ENCODE measurements at places on chromosomes 11 and 22.

- DNase-seq, result no peak
Measured at GRCh38 chr11:1235901-1236315, 13.0 kb downstream of the MUC5B start.

GRCh38 chr11:13210424-13210823 lies 67.2 kb upstream of the BMAL1 start:
- no peak for DNase-seq

DNA sequence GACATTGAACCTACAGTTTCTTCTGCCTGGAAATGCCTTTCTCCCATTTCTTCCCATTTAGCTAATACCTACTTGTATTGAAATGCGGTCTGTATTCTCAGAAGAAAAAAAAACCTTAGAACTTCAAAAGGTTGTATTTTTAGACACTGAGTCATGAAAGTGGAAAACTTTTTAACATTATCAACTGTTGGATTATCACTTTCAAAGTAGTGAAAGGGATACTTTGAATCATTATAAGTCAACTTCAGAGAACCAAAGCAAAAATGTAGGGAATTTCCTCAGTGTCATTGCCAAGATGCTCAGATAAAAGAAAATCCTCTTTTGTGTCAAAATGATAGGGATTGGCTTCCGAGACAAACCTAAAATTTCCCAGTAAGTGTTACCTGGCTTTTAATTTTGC lies 6.6 kb downstream of the HOATZ start:
- no peak for DNase-seq

GRCh38 chr22:24330636-24331035 lies 60.0 kb downstream of the SPECC1L start:
- DNase-seq, result no peak

DNA sequence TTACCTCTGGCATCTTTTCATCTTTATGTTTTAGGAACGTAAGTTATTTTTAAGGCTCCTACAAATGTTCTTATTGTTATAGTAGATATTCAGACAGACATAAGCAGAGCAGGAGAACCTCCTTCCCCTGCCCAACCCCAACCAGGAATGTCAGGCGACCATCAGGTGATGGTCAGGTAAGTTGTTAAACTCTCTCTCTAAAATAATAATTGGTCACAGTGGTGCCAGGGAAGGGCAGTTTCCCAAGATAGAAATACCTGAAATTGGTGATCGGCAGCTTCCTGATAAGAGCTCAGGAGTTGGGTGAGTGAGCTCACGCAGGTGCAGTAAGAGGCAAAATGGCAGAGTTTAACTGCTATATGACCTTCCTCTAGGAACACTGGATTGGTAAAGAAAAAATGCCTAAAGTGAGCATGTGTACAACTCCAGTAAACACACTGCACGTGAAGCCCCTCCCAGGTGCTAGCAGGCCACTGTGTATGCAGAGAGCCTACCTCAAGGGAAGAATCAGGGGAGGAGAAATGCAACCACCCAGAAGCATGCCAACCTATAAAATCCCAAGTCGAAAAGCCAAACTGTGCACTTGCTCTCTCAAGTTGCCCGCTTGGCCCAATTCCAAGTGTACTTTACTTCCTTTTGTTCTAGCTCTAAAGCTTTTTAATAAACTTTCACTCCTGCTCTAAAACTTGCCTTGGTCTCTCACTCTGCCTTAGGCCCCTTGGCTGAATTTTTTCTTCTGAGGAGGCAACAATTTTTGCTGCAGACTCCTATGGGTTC lies 273.9 kb downstream of the SBF2 start:
- DNase-seq, result no peak

DNA sequence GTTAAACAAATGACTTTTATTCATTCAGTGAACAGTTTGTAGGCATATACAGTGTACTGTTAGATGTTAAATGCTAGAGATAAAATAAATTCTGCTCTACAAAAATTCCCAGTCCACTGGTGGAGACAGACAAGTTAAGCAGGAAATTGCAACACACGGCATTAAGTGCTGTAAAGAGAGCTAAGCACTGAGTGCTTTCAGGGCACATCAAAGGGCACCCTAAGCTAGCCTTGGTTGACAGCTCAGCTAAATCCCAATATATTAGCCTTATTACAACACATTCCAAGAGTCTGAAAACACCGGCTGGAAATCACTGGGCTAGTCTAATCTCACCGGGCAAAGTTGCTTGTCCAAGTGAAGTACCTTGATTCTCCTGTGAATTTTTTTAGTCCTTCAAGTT lies 55.1 kb downstream of the NOX4 start:
- no peak for DNase-seq

- no peak for DNase-seq
Measured at GRCh38 chr11:61514050-61514917, 5.7 kb downstream of the LRRC10B start.

- no peak for DNase-seq
Measured at GRCh38 chr11:94330789-94331188, 26.4 kb downstream of the IZUMO1R start.

DNA sequence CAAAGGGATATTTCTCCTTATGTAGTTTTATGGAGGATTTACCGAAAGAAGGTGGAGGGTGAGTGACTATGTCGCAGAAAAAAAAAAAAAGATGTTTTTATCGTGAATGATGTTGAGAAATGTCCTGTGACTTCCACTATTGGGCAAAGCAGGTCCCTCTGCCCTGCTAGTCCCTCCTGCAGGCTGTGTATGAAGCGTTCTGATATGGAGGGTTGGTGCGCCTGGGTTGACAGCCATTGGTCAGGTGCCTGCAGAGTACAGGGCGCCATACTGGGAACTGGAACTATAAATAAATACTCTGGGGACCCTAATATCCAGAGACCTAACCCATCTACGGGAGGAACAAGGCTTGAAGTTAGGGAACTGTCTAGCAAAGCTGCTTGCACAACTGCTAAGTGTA lies 1.5 kb downstream of the IL17RA start:
- DNase-seq, result no peak

DNA sequence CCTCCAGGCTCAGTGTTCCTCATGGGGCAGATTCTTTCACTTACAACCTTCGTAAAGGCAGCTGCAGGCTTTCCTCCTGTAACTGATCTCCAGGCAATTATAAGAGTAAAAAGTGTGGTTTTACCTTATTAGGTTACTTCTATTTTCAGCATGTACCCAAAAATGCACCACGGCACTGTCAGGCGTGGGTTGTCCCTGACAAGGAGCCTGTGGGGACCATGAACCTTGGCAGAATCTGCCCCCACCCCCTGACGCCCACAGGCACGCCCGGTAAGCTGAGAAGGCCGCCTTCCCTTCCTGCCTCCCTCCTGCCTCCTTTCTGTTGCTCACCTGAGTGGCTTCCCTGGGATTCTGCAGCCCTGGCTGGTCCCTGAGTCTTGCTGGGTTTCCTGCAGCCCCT lies 1383.3 kb downstream of the TBC1D22A start:
- DNase-seq, result no peak

GRCh38 chr11:19777377-19778102 lies 64.9 kb downstream of the NAV2 start:
- DNase-seq, result no peak

- DNase-seq, result no peak
Measured at GRCh38 chr11:117099696-117100095, 1.5 kb upstream of the SIK3 start.

- DNase-seq, result no peak
Measured at GRCh38 chr11:87281496-87281895, 243.8 kb downstream of the TMEM135 start.

- no peak for DNase-seq
Measured at GRCh38 chr11:117824571-117825537, at the start of gene FXYD2. TSS of gene FXYD2 (minus strand) at chr11:117824744. CDS start at chr11:117824678, 66 bp downstream.

DNA sequence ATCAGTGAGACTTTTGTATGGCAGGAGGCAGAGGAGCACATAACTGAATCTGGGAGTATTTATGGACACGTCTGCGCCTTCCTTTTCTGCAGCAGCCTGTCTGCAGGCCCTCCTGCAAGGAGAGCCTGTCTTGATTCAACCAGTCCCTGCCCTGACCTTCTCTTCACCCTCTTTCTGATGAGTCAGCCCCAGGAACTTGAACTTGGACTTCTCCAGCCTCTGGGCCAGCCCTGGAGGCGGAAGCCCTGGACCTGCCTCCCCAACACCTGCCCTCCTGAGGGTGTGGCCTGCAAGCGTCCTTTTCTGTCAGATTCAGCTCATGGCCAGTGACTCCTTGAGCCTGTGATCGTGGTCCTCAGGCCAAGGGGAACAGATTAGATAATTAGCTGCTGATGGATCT lies 20.0 kb downstream of the DAGLA start:
- no peak for DNase-seq

DNA sequence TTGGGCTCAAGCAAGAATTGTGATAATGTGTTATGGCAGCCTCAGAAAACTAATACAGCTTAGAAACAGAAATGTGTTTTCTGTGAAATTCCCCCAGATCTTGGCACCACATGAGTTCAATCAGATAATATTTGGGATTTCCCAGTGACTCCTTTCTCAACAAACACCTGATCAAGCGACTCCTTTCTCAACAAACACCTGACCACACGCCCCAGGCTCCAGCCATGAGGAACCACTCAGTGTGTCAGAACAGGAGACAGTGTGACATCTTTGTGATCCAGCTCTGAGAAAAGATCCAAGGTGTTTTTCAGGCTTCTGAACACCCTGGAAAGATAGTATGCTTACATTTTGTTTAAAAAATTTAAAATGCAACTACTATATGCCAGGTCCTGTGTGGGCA lies 1.9 kb upstream of the UVRAG start:
- no peak for DNase-seq

DNA sequence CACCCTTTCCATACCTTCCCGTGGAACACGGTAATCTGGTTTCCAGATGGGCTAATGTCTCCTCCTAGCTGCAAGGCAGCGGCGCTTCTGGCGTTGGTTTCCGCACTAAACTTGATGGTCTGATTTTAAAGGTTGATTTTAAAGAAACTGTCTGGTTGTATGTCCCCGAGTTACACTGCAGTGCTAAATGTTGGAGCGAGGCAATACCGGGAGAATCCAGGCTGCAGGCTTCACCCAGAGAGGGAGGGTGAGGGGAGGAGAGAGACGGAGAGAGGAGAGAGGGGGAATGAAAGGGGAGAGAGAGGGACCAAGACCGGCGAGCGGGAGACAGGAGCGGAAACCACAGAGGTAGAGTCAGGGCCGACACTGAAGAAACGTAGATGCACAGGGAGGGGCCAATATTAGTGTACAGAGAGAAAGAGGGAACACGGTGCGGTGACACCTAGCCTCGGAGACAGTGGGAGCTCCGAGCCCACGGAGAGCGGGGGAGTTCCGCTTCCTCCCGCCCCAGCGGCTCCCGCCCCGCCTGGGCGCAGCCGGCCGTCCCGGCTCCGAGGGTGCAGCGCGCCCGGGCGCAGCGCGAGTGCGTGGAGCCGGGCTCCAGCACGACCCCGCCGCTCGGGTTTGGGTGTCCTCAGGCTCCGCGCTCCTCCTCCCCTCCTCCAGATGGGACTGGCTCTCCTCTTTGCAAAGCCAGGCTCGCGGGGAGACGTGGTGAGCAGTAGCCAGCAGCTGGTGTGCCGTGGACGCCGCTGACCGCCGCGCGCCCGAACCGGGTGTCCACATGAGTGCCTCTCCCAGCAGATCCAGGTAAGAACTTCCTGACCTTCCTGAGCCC lies 71.9 kb upstream of the GRAMD1B start:
- DNase-seq, result no peak

DNA sequence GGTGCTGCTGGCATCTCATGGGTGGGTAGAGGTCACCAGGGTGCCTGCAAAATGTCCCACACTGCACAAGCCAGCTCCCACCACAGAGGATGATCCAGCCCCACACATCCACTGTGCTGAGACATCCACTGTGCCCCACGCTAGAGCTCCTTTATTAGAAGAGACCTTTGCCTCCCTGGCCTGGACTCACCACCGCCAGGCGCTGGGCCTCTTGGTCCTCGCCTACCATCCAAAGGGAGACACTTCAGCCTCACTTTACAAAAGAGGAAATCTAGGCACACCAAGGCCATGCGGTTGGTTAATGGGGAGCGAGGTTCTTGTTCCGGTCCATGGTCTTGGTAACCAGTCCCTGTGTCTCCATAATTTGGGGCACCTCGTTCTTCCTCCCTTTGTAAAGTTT lies 3.4 kb upstream of the ANO1 start:
- DNase-seq, result no peak

DNA sequence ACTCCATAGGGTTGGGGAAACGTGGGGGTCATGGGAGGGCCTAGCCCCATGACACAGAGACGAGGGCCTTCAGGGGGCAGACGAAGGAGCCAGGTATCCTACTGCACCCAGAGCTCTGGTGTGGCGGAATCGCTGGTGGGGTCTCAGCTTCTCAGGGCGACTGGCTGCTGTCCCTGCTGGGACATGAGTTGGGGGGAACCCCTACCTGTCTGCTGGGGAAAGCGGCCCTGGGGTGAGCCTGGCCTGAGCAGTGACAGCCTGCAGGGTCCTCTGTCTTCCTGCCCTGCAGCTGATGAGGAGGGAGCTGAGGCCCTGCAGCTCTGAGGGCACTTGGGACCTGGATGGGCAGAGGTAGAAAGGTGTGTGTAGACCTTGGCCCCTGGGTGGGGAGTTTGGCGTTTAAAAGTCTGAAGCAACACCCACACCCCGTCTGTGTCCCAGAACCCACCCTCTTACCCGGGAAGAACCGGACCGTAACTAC lies 33.6 kb upstream of the GRAMD4 start:
- DNase-seq, result no peak

DNA sequence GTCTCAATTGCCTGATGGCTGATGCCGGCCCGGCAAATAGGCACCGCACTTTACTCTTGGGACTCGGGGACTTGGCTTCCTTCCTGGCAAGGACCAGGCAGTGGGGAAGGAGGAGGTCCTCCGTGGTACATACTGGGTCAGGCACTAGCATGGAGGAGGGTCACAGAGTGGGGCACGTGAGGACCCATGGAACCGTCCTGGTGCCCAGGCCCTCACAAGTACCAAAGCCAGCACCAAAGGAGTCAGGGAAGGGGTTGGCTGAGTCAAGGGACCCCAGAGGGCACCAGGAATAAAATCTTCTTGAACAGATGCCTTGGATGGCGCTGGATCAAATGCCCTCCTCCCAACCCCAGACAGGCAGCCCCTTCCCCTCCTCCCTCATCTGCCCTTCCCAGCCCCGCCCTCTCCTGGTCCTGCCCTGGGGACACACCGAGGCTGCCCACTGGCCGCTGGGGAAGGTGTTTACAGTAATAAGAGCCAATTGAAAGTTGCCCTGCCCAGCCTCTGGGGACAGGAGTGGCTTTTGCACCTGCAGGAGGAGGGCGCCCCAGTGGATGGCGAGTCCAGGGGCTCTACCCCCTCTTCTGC lies 5.6 kb upstream of the CARNS1 start:
- no peak for DNase-seq

DNA sequence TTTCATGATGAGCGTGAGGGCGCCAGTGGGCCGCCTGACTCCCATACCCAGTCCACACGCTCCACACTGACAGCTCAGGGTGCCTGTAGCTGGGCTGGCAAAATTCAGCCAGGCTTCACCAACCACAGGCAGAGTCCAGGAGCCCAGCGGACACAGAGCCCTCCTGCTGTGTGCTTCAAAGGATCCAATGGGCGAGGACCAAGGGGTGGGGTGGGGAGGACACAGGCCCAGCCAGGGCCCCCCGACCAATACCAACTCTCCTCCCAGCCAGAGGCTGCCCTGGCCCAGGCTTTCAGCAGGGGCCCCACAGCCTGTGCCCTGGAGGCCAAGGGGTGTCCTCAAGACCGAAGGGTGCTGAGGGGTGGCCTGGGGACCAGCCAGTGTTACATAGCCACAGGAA lies 336.1 kb downstream of the CTTN start:
- DNase-seq, result no peak
